ENCODE measurements at places on chromosomes 2 and 18.

DNA sequence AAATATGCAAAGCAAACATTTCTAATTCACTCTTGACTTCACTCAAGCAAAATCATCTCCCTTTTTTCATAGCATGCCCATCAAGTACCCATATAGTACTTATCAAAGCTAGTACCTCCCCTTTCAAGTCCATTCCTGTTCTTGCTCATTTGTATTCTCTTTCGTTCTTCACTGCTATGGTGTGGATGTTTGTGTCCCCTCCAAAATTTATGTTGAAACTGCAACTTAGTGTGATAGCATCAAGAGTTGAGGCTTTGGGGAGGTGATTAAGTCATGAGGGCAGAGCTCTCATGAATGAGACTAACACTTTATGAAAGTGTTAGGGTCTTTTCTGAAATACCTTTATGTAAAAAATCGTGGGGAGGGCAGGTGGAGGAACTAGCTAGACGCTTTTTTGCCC is 52.9 kb downstream of the RNU4ATAC start:
- no peak for DNase-seq

DNA sequence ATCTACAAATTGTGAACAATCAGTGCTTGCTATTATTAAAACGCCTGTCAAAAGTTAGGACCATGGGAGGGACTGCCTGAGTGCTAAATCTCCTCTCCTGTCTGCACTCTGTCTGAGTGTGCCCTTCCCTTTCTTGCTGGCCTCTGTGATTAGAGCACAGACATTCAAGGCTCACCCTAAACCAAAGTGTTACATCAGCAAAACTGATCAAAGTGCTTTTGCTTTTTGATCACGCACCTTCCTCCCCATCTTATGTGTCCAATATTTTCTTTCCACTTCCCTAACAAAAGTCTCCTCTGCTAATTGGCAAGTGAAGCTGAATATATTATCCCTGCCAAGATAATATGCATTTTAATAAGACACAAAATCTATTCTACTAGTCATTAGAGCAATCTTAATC is 30.5 kb upstream of the DNAJC10 start:
- DNase-seq: no peak

DNA sequence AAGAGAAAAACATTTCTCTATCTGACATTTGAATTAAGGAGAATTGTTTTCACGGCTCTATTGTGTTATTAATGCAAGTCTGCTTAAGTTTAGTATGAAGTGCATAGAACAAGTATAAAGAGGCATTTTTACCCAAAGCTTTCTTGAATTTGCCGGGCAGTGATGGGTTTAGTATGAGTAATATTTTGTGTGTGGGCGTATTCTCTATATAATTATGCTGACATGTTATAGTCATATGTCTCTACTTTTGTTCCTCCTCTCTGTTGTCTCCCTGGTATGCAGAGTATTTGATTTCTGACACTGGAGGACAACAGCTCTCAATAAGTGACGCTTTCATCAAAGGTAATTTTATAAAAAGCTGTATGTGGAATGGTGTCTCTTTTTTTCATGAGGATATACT is 45.9 kb downstream of the PIKFYVE start:
- DNase-seq: no peak

GRCh38 chr18:8374676-8375075 is 234.6 kb upstream of the RAB12 start:
- DNase-seq: no peak

- DNase-seq: no peak
These were observed 73.2 kb upstream of the NCKAP5 start for GRCh38 chr2:133641497-133641896.

DNA sequence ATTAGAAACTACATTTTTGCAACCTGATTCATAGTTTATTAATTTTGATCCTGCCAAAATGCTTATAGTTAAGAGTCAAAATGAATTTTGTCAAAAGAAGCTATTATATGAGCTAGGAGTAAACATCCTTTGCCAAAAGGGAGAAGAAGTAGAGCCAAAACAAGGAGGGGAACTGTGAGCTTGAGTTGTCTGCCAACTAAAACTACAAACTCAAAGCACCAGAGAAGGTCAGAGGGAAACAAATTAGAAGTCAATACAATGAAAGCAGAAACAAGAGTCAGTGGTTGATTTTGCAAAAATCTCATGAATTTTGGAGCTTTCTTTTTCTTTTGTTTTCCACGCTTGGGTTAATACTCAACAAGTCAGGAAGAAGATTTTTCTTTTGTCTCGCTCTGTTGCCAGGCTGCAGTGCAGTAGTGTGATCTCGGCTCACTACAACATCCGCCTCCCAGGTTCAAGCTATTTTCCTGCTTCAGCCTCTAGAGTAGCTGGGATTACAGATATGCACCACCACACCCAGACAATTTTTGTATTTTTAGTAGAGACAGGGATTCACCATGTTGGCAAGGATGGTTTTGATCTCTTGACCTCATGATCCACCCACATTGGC is 508.5 kb downstream of the RIT2 start:
- DNase-seq: no peak

DNA sequence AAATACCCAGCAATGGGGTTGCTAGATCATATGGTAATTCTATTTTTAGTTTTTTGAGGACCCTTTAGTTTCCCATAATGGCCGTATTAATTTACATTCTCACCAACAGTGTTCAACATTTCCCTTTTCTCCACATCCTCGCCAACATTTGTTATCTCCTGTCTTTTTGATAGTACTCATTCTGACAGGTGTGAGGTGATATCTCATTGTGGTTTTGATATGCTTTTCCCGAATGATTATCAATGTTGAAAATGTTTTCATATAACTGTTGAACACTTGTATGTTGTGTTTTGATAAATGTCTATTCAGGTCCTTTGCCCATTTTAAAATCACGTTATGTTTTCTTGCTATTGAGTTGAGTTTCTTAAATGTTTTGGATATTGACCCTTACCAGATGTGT is 5.8 kb upstream of the RIF1 start:
- DNase-seq: no peak

- no peak for DNase-seq
These were observed 32.2 kb upstream of the LPIN2 start for GRCh38 chr18:3044931-3045698.

DNA sequence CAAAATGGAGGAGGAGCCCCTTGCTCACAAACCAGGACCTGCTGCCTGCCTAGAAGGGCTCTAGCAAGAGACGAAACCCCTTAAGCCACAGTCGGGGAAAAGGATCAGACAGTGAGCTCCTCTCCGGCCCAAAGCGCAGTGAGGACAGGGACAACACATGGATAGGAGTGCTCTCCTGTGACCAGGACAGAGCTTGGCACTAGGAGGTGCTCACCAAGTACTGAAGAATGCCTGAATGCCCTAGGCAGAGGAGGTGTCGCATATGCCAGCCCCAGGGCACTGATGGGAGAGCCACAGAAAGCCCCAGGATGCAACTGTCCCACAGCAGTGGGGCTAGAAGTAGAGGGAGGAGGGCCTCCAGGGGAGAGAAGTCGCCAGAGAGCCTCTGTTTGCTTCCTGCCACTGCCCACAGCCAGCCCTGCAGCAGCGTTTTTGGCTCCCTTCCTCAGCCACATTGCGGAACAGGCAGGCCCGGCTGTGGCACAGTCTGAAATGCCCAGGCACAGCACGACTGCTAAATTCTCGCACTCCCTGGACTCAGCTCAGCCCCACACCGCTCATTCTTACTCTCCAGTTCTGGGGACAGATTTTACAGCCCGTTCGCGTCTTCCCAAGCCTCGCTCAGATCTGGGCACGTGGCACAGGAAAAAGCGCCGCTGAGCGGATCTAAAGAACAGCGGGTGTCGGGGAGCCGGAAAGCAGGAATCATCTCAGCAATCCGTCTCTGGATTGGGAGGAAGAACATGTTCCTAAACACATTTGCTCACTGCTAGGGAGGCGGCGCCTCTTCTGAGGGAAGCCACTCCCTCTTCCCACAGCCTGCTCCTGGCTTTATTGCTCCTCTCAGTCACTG is 98.7 kb upstream of the POU3F3 start:
- peak; percentile 19 for DNase-seq

- DNase-seq: no peak
These were observed 129.7 kb downstream of the IRS1 start for GRCh38 chr2:226669905-226670304.

- peak; percentile 32 for DNase-seq
These were observed 11.1 kb upstream of the DCTN1 start for GRCh38 chr2:74391209-74391579.

DNA sequence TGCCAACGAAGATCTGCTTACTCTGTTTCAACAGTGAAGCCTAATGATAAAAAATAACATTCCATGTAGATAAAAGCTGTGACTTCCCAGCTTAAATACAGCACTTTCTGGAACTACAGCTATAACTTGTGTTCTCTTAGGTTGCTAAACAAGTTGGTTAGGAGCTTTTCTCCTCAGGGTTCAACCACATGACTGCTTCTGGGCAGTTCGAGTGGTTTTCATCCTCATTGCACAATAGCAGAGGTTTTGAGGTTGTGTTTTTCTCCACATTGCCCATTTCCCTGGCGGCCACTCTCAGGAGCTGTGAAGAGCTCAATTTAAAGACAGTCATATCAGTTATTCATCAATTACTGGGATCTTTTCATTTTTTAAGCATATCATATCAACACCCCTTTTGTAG is 102.2 kb upstream of the CYP1B1 start:
- peak; percentile 80 for DNase-seq

- DNase-seq: no peak
These were observed 22.0 kb downstream of the ADAM17 start for GRCh38 chr2:9533663-9534062.

GRCh38 chr2:230269715-230270114 is 44.2 kb downstream of the SP140 start:
- DNase-seq: no peak

GRCh38 chr2:12982149-12982584 is 265.4 kb downstream of the TRIB2 start:
- peak; percentile 29 for DNase-seq

DNA sequence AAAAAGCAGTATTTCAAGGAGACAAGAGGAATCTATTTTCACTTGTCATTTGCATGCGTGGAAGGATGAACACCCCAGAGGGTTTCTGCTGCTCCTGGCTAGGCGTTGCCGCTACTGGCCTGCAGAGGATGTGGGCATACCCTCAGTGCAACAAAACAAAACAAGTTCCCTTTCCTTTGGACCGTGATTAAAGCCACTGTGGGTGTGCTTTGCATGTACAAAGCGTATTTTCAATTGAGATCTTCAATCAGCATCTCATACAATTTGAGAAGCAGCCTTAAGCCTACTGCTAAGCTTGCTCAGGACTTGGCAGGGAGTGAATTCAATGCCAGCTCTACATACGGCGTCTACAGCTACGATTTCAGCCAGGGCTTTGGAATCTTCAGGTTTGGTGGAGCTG is 298.4 kb downstream of the LPIN1 start:
- no peak for DNase-seq

DNA sequence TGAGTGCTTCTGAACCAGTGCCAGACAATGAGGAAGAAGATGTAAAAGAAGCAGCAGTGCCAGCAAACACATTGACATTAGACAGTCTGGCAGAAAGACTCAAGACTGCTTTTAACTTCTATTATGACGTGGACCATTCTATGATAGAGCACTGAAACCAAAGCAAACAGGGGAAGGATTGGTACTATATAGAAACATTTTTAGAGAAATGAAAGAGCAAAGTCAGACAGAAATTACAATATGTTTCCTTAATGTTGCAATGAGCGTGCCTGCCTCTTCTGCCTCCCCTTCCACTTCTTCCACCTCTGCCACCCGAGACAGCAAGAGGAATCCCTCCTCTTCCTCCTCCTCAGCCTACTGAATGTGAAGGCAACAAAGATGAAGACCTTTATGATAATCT is 39.7 kb downstream of the DHX57 start:
- DNase-seq: no peak

DNA sequence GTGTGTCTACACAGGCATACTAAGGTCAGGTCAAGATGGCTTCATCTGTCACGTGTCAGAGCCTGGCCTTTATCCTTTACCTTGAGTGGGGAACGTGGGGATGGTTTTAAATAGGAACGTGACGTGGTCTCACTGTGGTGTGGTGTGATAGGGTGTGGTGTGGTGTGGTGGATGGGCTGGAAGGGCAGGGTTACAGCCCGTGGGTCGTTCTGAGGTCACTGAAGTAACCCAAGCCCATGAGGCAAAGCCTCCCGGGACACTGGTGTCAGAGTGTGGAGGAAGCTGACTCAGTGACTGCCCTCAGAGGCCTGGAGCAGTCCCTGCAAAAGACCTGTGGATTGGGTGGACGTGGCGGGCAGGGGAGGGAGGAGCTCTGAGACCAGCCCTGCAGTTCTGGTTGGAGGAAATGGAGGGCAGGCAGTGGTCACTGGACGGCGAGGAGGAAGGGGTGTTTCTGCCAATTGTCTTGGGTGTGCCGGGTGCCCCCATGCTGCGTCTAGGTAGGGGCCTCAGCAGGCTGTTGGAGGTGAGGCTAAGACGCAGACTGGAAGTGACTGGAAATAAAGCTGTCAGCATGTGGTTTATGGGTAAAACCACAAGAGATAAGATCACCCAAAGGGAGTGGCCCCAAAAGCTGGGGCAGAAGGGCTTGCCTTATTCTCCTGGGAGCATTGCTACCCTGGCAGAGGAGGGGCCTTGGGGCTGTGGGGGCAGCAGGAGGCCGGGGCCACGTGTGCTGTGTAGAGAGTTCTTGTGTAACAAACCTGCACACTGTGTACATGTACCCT is 84.8 kb downstream of the SH3RF3 start:
- DNase-seq: peak; percentile 81

GRCh38 chr2:158120102-158120501 is 18.4 kb downstream of the UPP2 start:
- DNase-seq: no peak

- DNase-seq: no peak
These were observed 152.8 kb upstream of the TMEFF2 start for GRCh38 chr2:192347542-192347941.

DNA sequence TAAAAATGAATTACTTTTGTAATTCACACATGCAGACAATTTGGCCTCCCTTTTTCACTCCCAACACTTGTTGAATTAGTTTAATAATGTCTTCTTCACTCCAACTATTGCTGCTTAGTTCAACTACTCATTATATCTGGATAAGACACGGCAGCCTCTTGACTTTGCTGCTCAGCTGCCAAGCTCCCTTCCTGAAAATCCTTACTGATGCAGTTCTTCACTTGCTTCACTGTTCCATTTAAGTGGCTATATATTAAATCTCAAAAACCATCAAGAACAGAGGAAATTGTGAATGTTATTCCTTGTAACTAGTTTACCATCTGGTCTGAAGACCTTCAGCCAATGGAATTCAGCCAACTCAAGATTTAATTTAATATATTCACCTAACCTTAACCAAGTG is 127.1 kb downstream of the NCOA1 start:
- no peak for DNase-seq

DNA sequence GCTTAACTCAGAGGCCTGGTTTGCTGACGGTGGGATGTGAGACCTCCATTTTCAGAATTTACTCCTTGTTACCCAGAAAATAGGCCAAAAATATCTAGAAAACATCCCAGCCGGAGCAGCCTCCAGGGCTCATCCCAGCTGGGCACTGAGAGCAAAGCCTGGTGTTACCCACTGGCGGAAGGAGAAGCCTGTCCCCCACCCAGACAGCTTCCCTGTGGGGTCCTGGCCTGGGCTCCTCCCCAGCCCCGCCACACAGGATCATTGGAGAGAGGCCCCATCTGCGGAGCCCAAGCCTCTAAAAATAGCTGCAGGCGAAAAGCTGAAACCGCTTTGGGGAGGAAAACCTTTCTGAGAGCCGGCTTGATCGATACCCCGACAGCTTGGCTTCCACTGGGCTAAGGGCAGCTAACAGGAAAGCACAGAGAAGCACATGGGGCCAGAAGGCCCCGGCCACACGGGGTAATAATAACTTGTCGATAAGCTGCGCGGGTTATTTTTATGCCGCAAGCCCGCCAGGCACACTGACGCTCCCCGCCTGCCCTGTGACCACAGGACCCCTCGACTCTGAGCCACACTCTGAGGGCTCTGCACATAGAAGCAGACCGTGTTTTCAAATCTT is 26.9 kb upstream of the FAHD2A start:
- no peak for DNase-seq
